ENCODE measurements at places on chromosomes 12 and 14.

- DNase-seq: no peak
Measured at GRCh38 chr12:132089407-132089910, 54.7 kb downstream of the DDX51 start.

DNA sequence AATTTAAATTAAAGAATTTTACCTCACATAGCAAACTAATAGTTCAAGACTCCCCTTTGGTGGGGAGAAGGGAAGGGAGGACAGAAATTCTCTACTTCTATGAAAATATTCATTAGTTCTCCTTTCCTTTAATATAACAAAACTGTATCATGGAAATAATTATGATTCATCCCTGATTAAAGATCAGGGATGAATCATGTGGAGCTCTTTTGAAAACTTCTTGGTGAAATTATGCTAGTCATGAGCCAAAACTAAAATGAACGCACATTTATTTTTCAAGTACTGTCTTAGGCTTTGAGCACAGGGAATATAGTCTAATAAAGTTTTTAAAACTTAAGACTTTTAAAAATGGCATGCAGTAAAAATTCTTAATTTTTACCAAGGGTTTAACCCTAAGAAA lies 17.1 kb downstream of the TMBIM4 start:
- no peak for DNase-seq

DNA sequence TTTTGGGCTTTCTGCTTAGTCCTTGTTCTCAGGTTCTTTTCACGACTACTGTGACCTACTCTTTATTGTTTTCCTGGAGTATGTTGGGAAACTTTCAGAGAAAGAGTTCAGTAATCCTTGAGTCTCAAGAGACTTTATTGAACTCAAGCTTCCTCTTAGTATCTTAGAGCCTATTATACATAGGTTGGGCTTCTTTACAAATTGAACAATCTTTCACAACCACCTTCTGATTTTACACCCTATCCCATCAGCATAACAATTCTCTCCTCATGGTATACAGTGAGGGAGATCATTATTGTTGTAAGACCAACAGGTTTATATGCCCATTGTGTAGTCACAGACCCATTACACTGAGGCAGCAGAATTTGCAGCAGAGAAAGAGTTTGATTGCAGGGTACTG lies 193.2 kb upstream of the IGF1 start:
- no peak for DNase-seq

DNA sequence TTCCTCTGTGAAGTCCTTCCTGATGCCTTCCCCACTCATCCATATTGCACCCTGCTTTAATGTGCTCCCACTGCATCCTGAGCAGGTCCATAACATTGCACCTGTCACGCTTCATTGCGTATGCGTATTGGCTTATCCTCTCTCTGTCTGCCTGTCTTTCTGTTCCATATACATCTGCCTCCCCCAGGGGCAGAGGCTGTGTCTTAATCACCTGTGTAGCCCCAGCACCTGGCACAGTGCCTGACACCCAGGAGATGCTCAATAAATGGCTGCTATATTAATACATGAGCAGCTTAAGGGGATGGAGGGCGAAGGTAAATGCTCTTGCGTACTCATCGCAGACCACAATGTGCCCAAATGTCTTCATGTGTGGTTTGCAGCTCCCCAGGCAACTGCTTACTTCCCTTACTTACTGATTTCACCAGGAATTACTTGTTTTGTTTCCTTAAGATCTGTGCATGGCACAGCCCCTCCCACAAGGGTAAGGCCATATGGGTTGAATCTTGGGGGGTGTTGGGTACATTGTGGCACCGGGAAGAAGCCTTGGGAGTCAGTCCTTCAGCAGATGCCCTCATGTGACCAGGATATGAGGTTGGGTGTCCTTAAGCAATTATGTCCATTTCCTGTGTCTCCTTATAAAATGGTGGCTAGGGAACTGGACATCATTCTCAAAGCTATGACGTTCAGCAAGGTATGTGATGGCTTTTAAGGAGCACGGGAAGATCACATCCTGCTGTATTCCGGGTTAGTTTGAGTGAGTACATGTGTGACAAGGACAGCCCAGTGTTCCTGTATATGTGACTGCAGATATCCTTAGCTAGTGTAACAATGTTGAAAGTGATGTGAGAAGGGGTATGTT lies 848 bp upstream of the CPNE6 start:
- DNase-seq: no peak

- DNase-seq: no peak
Measured at GRCh38 chr14:83255727-83256090, 1722.1 kb upstream of the SEL1L start.

- DNase-seq: no peak
Measured at GRCh38 chr14:20435582-20436362, at the start of gene KLHL33. Gene KLHL33 (minus strand): TSS chr14:20436166. CDS start chr14:20435811, 355 bp downstream.

DNA sequence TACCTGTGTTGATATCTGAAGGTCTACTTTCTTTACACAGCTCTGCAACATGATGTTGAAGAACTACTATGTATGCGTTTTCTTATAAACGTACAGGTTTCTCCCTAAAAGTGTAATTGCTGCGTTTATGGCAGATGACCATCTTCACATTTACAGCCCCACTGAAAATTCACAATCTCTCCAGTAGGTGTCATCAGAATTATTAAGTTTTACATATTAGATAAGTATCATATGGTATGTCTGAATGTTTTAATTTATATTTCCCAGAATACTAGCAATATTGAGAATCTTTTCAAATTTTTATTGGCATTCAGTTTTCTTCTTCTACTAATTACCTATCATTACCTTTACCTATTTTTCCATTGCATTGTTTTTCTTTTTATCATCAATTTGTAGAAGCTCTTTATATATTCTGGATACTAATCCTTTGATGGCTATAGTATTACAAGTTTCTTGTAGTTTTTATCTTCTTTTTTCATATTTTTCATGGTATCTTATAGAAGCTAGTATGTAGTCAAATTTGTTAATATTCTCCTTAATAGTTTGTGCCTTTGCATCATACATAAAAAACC lies 123.5 kb downstream of the CAPZA3 start:
- DNase-seq: no peak

- no peak for DNase-seq
Measured at GRCh38 chr12:123398550-123399254, 14.8 kb downstream of the KMT5A start.

DNA sequence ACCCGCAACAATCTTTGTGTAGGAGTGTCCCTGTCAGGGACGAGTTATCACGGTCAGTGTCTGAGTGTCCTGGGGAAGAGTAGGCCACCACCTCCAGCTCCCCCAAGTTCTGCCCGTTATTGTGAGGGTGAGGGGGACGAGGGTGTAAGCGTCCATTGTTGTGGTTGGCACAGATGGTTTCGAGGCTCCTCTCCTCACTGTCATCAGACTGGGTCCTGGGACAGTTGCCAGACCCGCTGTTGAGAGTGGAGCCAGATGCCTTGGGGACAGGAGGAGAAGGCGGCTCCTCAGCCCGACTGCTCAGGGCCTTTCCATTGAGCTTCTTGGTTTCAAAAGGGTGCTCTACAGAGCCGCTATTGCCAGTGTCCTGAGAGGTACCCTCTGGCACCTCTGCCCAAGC lies 74.9 kb upstream of the ACTN1 start:
- DNase-seq: no peak

DNA sequence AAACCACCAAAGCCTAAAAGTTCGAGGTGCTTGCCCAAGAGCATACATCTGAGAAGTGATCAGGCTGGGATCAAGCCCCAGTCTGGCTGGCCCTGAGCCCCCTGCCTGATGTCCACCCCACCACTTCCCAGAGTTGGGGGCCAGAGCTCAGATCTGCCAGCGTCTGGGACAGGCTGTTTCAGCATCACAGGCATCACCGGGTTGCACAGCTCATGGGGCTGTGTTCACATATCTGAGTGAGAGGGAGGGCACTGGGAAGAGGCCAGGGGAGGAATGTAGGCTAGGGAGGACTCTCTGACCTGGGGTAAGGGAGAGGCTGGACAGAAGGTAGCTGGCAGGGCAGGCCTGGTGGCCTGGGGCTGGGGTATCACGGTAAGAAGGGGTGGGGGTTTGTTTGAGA lies 6.0 kb downstream of the TGM1 start:
- no peak for DNase-seq

GRCh38 chr12:130632642-130633041 lies 83.5 kb downstream of the RIMBP2 start:
- DNase-seq: no peak

GRCh38 chr12:110348431-110349059 lies 55.0 kb downstream of the ANAPC7 start:
- DNase-seq: no peak

- no peak for DNase-seq
Measured at GRCh38 chr12:10668526-10668925, 5.3 kb downstream of the STYK1 start.

DNA sequence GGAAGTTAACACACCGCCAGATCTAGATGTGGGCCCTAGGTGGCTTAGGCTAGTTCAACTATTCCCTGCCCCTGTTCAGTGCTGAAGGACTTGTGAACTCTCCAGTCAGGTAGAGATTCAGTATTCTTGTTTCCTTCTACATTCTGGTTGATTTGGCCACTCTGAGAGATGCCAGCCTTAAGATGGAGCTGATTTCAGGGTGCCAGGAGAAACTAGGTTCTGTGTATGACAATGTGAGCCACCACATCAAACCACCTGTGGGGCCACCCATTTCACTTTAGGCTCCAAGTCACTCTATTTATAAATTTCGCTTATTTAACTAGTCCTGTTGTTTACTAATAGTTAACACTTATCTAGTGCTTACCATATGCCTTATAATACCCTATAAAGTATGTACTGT lies 26.0 kb downstream of the FRMD6 start:
- DNase-seq: no peak

DNA sequence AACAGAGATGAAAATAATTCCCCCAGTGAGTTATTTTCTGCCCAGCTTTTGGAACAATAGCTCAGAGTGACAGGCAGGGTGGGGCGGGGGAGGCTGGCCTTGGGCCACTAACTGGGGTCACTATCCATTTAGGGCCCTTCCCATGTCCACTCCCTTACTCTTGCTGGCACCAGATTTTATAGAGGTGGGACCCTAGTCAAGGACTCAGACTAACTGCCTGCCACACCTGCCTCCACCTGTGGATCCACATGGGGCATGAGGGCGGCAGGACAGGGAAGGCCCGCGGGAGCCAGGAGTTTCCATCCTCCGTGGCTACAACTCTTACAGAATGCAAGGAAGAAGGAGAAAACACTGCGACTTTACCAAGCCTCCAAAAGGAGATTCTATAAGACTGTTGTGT lies 10.1 kb downstream of the VDR start:
- no peak for DNase-seq

DNA sequence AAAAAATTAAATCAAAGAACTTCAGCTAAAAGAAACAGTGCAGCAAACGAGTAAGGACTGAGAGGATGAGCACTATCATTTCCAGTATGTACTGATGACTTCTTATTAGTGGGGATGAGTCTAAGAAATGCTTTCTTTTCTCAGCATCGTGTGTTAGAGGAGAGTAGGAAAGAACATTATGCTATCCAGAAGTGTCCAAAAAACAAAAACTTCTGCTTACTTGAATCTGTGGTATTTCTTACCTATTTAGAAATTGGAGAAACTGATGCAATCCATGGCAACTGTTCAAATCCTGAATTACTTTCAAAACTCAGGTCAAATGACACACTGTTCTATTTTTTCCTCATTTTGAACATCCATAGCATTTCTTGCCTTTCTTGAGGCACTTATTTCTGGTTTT lies 23.7 kb downstream of the ABCD2 start:
- DNase-seq: no peak

GRCh38 chr12:25056486-25057130 lies 107.7 kb upstream of the BCAT1 start:
- DNase-seq: no peak

- no peak for DNase-seq
Measured at GRCh38 chr14:39768589-39768988, 336.4 kb upstream of the FBXO33 start.

DNA sequence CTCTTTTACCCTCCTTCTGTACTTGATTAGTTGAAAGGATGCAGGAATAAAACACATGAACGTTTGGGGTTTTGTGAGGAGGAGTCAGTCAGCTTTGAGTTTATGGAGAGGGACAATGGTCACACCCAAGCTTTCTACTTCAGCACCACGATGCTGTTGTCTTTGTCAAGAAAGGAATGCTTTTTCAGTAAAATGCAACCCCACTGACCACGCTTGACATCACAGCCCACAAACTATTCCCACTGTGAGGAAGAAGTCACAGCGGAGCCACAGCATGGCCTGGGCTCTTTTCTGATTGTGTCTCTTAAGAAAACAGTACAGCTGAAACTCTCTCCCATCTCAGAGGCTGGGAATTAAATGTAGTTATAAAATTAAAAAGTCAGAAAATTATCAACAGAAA lies 135.2 kb downstream of the APAF1 start:
- DNase-seq: no peak

- DNase-seq: no peak
Measured at GRCh38 chr12:9344541-9344940, 136.3 kb upstream of the PZP start.

DNA sequence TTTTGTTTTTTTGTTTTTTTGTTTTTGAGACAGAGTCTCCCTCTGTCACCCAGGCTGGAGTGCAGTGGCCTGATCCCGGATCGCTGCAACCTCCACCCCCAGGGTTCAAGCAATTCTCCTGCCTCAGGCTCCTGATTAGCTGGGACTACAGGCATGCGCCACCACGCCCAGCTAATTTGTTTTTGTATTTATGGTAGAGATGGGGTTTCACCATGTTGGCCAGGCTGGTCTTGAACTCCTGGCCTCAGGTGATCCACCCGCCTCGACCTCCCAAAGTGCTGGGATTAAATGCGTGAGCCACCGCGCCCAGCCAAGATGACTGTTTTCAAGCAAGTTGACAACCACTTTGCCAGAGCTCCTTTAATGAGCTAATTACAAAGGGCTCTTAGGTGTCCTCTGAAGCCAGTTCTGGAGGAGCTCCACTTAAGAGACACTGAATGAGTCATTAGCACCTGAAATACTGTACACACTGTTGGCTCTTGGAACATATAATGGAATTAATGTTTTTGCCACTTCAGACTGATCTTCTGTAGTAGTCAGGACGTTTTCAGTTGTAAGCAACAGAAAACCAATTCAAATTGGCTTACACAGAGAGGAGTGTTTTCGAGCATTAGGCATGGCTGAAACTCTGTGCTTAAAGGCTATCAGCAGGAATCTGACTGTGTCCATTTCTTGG lies 55.4 kb upstream of the MED13L start:
- DNase-seq: no peak

DNA sequence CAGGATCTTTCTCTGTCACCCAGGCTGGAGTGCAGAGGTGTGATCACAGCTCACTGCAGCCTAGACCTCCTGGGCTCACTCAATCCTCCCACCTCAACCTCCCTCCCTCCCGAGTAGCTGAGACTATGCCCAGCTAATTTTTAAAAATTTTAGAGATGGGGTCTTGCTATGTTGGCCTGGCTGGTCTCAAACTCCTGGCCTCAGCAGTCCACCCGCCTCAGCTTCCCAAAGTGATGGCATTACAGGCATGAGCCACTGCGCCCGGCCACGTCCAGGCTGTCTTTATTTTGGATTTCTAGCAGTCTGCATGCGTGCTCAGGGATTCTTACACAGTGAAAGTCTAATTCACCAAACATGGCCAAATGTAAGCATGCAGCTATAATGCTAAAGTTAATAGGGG lies 17.8 kb downstream of the SLC8B1 start:
- DNase-seq: no peak

Data from GM10248 (cell line).